ENCODE measurements at places on chromosomes 4 and X.

GRCh38 chr4:53779025-53779424, 187.7 kb upstream of the LNX1 start:
- no peak for DNase-seq

DNA sequence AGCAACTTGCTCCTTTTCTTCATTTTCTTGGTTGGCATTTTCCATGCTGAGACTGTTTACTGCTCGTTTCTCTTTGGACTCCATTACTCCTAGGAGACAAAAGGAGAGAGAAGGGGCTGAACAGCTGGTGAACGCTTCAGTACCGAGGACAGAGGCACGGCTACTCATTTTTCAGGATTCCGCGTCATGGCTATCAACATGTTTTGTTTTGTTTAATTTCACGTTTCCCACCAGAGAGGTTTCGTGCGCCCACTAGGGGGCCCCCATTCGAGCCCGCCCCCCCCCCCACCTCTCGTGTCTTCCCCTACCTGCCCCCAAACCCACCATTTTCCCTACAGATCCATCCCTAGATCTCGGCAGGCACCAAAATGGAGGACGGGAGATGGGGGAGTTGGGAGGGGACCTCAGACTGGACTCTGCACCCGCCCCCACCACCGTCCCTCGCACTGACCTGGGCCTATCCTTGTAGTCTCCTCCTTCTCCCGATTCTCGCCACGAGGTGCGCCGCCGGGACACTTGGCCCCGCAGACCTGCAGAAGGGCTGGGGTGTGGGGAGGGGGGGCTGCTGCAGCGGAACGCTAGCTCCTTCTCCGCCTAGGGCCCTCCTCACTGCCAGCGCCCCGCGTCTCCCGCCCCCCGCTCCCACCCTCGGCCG, 653 bp downstream of the BEX1 start:
- DNase-seq: no peak

GRCh38 chrX:94288972-94289371, 615.0 kb downstream of the FAM133A start:
- DNase-seq: no peak

DNA sequence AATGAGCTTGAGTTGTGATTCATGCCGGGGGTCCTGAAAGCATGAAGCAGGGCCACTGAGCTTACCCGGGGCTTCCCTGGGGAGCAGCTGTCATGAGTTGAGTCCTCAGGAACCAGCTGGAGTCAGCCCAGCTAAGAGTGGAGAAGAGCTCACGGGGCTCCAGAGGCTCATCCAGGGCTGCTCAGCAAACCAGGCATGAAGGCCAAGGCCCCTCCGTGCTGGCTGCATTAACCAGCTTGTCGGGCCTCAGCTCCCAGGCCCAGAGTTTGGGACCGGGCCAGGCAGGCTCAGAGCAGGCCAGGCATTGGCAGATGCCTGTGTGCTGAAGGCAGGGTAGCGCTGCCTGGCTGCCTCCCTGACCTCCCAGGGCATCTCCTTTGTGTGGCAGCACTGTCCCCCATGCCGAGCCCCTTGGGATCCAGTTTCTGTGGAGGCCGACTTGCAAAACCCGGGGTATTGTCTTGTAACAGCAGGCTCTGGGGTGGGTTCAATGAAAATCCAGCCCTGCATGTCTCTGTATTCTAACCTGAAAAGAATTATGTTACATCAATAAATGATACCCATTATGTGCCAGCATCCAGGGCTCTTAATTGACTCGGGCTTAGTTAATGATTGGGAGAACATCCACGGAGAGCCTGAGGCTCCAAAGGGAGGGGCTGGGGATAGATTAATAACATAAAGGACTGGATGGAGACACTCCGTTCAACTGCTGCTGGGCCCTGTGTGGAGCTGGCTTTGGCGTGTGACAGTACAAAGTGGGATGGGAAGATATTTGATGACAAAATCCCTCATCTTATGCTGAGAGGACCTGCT, 68.0 kb upstream of the MSX1 start:
- no peak for DNase-seq

DNA sequence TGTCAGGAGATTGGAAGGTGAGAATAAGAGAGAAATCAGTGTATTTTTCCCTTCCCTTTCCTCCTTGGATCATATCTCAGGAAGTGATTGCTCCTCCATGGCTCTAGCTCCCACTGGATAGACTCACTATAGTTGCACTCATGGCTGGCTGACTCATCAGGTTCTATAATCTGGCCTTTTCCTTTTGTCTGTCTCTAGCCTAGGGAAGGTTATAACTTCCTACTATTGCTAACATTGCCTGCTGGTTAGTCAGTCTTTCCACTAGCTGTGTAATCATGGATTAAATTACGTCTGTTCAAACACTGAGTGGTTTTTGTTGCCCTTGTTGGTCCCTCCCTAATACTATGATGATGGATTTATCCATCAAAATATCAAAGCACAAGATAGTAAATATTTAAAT, 195.5 kb upstream of the VEGFC start:
- no peak for DNase-seq

- no peak for DNase-seq
These were observed at the start of gene TMEM156 for GRCh38 chr4:39032218-39033085. Gene TMEM156 (minus strand): TSS chr4:39032409. CDS start chr4:39032313, 96 bp downstream.

- DNase-seq: no peak
These were observed 18.3 kb downstream of the KDR start for GRCh38 chr4:55107054-55107453.

GRCh38 chr4:173418639-173419038, 19.7 kb upstream of the SCRG1 start:
- no peak for DNase-seq

DNA sequence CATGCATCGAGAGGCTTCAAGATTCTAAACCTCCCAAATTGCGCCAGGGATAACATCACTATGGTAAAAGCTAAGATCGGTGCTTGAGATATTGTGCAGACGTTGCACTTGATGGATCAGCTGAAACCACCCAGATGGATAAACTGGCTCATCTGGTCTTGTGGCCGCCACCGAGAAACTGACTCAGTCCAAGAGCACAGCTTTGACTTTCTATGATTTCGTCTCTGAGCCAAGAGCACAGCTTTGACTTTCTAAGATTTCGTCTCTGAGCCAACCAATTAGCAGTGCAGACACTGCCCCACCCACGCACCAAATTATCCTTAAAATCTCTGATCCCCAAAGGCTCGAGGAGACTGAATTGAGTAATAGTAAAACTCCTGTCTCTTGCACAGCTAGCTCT, 687.2 kb downstream of the FAM133A start:
- no peak for DNase-seq

DNA sequence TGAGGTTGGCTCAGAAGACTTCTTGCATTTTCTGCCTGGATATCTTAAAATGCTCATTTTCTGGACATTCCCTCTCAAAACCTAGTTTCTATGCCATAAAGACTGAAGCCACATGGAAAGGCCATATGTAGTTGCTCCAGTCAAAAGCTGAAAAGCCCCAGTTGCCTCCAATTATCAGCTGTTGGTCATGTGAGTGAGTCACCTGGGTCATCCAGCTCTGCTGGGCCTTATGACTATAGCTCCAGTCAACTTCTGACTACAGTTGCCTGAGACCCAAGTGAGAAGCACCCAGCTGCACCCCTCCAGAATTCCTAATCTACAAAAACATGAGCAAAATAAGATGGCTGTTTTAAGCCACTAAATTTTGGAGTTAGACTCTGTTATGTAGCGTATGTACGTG, 41.9 kb downstream of the HELQ start:
- no peak for DNase-seq
